Stimulated activated CD4-positive, alpha-beta T cell treated with anti-CD3 and anti-CD28 coated beads, Interleukin-1b, Interleukin-23, amount 100 ng/mL, for 1 hour (primary cell): ENCODE measurements at places on chromosomes 2 and 18.

DNA sequence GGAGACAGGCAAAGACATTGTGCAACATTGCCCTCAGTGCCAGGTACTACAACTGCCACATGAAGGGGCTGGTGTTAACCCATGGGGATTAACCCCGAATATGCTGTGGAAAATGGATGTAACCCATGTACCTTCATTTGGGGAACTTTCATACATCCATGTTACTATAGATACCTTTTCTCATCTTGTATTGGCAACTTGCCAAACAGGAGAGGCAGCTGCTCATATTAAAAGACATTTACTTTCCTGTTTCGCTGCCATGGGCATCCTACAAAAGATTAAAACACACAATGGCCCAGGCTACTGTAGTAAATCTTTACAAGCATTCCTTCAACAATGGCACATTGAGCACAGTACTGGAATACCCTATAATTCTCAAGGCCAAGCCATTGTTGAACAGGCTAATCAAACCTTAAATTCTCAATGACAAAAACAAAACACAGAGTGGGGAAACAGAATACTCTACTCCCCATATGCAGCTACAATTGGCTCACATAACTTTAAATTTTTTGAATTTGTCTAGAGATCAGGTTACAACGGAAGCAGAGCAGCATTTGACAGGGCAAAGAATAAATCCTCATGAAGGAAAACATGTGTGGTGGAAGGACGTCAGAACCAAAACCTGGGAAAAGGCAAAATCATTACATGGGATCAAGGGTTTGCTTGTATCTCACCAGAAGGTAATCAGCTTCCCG, 1723.5 kb upstream of the LRRTM1 start:
- DNase-seq = no peak

GRCh38 chr2:11701751-11702301, 31.8 kb upstream of the NTSR2 start:
- no peak for DNase-seq

- no peak for DNase-seq
Measured at GRCh38 chr2:114543236-114543766, 100.9 kb downstream of the DPP10 start.

- DNase-seq = no peak
Measured at GRCh38 chr2:113755035-113755834, 1.2 kb downstream of the SLC35F5 start.

- no peak for DNase-seq
Measured at GRCh38 chr2:238513346-238513745, 86.6 kb downstream of the ASB1 start.

DNA sequence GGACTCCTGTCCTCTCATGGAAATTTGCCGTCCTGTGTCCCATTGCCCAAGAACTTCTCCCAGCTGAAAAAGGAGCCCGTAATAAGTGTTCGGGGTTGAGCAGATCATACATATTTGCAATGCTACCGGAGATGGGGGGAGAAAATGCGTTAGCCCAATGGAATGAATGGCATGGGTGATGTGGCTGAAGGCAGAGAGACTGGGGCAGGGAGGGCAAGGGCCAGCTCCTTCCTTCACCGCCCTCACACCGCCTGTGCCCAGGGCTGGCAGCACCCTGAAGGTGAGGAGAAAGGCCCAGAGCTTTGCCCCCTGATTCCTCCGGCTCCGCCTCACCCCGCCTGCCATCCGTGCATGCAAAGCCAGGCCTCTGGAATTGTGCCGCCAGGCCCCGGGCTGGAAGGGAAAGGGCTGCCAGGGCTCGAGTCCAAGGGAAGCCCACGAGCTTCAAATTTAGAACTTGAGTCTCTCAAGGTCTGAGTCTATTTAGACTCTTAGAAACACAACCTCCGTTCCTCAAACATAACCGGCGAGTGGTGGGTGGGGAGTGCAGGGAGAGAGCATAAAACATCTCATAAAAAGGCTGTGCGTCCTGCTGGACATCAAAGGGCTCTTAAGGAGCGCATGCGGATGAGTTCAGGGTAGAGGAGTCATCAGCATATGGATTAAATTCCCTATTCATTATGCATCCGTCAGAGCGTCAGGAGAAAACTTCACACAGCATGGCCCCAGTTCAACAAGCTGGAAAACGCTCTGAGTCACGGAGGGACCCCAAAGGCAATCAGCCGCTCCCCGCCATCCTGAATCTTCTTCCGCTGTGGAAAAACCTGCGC, 121.7 kb upstream of the GLI2 start:
- DNase-seq = no peak

- no peak for DNase-seq
Measured at GRCh38 chr18:36661999-36662398, 166.8 kb downstream of the TPGS2 start.

GRCh38 chr18:39448942-39449341, 1883.3 kb upstream of the CELF4 start:
- DNase-seq = no peak

GRCh38 chr2:131567891-131568290, 40.2 kb downstream of the CCDC74A start:
- DNase-seq = no peak

- DNase-seq = no peak
Measured at GRCh38 chr18:27005589-27005988, 140.1 kb upstream of the AQP4 start.
